Activated naive CD4-positive, alpha-beta T cell treated with anti-CD3 and anti-CD28 coated beads for 36 hours (primary cell): ENCODE measurements at places on chromosomes 13 and 19.

GRCh38 chr19:41859213-41859617 is 840 bp upstream of the RPS19 start:
- no peak for DNase-seq

DNA sequence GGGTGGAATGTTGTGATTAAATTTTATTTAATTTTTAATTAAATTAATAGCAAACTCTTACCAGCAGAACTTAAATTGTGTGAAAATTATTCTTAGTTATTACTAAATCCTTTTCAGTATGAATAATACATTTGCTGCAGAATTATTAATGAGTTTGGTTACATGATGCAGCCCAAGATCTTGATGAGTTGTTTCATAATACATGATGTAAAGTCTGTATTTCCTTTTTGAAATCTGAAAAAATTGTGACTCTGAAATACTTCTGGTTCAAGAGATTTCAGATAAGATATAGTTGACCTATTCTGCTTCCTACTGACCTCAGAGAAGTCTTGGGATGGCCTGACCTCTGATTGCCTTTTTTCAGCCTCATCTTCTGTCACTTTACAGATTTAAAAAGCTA is 11.1 kb downstream of the SAE1 start:
- no peak for DNase-seq

DNA sequence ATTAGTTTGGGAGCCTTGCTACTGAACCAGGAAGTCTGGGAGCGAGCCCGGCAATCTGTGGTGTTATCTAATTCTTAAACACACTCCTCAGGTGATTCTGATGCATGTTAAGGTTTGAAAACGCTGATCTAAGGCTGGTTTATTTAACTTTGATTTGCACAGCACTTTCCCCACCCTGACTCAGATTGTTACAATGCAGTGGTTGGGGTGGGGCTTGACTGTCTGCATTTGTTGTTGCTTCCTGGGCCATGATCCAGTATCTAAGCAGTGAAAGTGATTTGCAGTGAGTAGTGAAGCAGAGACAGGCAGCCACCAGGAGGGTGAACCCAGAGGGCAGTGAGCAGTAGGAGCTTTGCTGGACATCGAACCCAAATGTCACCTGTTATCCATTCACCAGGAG is 81.6 kb upstream of the ARGLU1 start:
- no peak for DNase-seq

DNA sequence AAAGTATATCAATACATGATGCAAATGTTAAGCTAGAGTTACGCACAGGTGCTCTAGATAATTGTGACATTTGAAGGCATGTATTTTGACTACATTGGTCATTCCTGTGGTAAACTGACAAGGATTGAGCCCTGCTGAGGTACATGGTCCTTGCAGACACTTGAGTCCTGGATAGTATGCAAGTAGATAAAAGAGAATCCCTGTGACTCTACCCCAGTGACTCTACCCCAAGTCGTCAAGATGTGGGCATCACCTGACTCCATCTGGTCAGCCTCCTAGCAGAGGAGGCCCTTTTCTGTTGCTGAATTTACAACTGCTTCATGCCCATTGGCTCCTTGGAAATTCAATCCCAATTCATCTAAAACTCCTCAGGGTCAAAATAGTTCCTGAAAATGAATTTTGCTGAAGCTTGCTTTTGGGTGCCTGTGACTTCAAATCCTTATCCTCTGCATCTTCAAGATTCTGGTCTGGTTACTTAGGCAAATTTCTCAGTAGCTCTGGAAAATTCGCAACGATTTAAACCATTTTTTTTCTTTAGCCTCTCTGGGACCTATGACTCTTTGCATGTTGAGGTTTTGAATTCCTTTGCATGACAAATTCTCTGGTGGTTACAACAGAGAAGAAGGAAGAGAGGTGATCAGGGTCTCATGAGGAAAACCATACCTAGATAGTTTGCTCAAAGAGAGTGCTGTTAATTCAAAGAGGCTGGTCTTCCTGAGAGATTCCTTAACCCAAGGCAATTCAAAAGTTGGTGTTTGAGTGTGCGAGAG is 422.1 kb downstream of the FGF9 start:
- DNase-seq, result no peak

DNA sequence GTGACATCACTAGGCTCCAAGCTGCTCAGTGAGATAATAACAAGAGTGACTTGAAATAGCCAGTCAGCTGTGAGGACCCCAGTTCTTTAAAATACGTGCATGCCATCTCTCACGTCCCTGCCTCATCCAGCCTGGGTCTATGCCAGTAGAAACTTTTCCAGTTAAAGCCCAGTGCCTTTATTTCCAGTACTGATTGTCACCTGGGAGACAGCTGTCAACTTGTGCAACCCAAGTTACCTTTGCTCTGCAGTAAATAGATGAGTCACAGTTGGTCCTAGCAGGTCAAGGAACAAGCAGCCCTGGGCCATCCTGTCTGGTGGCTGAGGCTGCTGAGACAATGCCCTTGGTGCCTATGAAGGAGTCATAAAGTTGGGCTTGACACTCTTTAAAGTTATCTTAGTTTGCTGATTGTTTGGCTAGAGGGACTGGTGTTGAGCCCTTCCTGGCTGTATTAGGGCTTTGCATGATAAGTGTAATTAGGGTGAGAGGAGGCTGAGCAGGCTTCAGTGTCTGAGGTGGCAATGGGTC is 228.7 kb downstream of the LACC1 start:
- DNase-seq, result no peak

GRCh38 chr13:113145496-113145895 is 13.0 kb upstream of the PROZ start:
- DNase-seq, result peak; percentile 71

DNA sequence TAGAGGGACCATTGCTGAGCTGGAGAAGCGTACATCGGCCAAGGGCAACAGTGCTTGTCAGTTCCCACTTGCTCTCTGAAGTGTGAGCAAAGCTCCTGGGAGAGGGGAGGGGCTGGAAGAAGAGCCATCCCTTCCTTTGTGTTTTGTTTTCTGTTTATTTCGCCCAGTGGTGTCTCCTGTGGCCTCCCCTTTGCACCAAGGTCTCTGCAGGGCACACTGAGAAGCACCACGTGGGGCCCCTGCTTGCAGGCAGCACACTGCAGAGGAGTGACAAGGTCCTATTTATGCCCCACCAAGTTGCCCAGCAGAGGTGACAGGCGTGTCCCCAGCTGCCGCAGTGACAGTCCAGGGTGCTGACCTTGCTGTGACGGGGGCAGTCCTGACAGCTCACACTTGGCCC is 24.0 kb downstream of the GRIN2D start:
- DNase-seq, result no peak

DNA sequence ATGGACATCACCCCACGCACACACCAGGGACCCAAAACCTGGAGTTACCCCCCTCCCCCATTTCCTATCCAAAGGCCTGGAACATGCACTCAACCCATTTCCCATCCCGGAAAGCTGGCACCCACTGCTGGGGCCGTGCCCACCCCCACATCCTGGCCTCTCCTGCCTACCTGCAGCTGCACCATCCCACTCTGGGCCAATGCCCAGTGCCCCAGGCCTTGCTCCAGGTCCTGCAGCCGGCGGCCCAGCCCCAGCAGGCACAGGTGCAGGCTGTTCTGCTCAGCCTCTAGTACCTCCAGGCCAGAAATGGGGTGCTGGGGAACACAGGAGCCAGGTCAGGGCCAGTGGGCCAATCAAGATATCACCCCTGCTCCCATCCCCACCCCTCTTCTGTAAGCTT is 1.7 kb downstream of the SYNE4 start:
- no peak for DNase-seq

GRCh38 chr19:10797078-10797477 is 38.9 kb downstream of the TMED1 start:
- no peak for DNase-seq

GRCh38 chr13:74771964-74772363 is 637.8 kb upstream of the KLF12 start:
- no peak for DNase-seq

DNA sequence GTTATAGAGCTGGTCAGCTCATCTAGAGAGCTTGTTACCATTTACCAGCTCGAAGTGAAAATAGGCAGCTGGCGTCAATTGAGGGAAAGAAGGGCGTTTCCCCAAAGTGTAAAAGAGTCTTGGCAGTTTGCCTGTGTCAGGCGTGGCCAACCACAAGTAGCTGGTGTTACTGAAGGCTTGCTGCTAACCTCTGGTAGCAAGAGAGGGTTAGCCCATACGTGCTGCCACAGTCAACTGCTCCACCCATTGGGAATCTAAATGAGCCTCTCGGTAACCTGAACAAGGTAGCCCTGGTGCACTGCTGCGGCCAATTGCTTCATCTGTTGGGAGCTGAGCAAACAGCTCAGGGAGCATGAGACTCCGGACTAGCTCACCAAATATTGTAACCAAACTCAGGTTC is 314.9 kb upstream of the SLITRK5 start:
- DNase-seq, result no peak

- no peak for DNase-seq
Measured at GRCh38 chr13:51885651-51886050, 23.9 kb downstream of the CCDC70 start.

- no peak for DNase-seq
Measured at GRCh38 chr13:37453246-37453645, 145.3 kb downstream of the POSTN start.

DNA sequence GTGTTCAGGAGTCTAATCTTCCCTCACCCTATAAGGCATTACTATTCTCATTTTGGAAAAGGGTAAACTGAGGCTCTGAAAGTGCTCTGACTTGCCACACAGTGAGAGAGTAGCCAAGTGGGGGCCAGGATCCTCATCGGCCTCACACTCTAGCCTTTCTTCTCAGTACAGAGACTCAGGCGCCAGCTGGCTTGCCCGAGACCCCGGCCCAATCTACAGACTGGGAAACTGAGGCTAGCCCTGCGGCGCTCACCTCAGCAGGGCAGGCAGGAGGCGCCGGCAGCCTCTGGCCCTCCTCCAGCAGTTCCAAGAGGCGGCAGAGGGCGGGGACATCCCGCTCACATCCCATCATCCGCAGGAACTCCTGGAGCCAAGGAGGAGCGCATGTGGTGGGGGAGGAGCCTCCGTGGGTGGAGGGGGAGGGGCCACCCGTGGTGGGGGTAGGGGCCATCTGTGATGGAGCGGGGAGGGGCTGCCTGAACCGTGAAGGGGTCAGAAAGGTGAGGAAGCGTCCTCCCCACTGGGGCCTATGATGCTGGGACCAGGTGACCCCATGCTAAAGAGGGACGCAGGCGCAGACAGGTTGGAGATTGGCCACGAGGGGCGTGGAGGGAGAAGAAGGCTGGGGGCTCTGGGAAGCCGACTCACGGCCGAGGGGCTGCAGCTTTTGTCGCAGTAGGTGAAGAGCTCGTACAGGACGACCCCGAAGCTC is 8.7 kb upstream of the INSL3 start:
- no peak for DNase-seq

DNA sequence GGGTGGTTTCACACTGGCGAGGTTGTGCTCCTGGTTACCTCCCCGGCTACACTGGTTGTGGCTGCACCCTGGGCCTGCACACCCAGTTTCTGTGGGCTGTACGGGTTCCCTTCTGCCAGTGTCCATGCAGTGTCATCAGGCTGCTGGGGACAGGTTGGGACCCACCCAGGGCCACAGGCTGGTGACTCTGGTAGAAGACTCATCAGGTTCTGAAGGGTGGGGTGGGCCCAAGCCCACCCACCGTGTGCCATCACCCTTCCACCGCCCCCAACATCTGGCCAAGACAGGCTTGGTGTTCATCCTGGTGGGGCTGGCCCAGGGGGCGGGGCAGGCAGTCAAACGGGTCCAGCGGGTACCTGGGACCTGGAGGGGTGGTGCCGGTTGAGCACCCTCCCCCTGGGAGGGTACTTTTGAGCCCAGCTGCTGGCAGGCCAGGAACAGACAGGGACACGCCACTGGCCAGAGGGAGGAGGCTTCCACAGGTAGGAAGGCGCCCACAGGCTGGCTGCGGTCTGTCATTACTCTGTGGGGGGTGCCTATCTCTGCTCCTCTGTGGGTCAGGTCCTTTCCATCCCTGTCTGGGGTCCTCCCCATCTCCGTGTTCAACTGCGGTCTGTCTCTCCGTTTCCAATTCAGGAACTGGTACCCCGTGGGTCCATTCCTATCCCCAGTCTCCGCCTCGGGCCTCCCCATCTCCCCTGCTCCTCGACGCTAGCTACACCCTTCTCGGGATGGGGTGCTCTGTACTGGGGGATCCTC is at the start of gene RNF225:
RNF225 (plus strand) TSS at position 437 of the 759 bp plus-strand sequence. CDS start 434 bp downstream, outside the sequence.
- no peak for DNase-seq

GRCh38 chr13:35293579-35294226 is 182.8 kb downstream of the MAB21L1 start:
- no peak for DNase-seq

DNA sequence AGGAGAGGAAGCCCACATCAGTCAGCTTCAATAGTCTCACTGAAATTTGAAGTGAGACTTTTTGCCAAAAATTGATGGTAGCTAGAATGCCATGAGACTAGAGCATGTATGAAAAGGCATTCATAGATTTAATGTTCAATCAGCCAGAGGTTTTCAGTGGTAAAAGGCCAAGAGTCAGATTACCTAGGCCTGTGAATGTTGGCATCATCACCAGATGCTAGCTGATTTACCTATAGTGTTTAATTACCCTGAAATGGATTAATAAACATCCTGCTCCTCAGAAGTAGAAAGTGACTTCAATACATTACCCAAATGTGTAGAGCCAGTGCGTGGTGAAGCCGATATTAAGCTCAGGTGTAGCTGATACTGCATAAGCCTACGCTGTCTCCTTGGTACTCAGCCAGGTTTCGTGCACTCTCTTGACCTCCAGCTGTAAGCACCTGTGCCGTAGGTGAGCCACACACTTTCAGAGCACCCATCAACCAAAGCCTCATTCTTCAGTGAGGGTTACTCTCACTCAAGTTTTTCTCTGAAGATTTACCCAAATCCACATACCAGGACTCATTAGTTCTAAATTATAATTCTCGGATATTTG is 1140.3 kb upstream of the SLC10A2 start:
- no peak for DNase-seq

DNA sequence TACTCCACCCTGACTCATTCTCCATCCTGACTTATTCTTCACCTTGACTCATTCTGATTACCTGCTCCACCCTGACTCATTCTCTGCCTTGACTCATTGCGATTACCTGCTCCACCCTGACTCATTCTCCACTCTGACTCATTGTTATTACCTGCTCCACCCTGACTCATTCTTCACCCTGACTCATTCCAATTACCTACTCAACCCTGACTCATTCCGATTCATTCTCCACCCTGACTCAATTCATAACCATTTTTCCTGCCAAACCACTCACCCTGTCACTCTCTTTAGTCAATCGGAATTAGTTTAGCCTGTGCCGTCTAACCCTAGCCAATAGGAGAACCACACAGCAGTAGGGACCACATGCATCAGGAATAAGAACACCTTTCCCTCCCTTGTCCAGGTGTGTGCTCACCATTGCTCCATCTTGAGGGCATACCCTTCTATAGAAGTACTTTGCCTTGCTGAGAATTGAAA is 1227.4 kb upstream of the PCDH20 start:
- peak; percentile 28 for DNase-seq
